ENCODE measurements at places on chromosomes 3 and 15.
A peak's percentile ranks its signal among the peaks of the same experiment; 100 is the strongest.

DNA sequence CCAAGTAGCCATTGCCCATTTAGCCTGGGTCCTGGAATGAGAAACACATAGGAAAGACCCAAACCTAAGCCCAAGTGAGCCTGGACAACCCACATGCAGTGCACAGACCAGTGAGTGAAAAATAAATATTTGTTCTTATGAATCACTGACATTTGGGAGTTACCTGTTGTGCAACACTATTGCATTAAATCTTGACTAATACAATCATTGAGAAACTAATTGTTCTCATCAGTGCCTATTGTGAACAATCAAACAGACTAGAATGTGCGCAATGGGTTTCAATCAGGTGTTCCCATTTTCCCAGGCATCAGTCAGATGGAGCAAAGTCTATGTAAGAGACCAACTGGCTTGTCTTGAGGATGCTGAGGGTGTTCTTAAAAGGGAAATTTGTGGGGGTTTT is 54.7 kb upstream of the CNOT10 start:
- peak; percentile 8 for DNase-seq

- no peak for DNase-seq
These were observed 16.9 kb downstream of the CYP11A1 start for GRCh38 chr15:74350295-74351275.

GRCh38 chr15:98942431-98942830 is 65.2 kb downstream of the PGPEP1L start:
- no peak for DNase-seq

- no peak for DNase-seq
These were observed 13.8 kb downstream of the HDAC11 start for GRCh38 chr3:13493867-13494441.

- DNase-seq, result no peak
These were observed 39.0 kb downstream of the IFT57 start for GRCh38 chr3:108183181-108183580.

DNA sequence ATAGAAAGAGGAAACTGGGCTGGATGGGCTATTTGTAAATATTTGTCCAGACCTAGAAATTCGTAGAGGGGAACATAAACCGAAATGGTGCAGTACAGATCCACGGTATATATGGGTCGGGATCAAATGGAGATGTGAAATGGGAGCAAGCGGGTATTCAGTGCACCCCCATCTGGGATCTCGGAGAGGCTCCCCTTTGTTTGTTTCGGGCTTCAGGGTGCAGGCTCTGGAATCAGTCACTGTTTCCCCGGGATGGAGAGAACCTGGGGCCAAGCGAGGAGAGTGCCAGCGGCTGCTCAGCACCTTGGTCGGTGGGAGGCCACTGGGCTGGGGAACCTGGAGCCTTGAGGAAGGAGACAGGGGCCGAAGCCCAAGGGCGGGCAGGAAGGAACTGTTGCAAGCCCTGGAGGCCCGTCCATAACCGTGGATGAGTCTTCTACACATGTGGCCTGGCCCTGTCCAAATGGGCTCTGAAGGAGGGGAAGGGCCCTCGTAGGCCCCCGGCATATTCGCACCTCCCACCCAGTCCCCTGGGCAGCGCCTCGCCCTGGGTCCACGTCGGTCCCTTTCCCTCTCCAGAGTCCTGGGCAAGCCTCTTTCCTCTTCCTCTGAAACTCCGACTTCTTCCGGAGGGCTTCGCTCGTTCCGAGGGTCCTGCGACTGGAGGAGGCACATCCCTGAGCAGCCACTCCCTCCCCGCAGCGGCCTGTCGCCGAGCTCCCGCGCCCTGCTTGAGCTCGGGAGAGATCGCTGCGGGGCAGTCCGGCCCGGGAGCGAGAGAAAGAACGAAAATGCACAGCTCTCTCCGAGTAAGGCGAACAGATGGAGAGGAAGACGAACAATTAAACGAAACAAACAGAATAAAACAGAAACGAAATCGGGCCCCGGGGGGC is 3.0 kb downstream of the ISL2 start:
- DNase-seq, result no peak

DNA sequence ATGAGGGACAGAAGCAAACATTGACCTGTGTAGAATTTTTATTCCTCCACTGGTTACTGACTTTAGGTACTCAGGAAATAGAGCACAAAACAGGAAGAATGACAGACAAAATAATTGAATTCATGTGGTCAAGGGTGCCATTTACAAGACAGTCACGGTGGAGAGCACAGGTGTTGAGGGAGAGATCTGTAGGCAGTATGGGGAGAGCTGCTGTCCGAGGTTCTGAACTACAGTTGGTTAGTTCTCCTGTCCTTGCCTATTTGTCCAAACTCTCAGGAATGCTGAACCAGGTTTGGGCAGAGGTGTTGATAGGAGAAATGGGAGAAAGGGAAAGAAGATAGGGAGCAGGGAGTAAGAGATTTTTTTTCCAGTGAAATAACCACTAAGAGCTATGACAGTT is 178.5 kb upstream of the ZBTB20 start:
- DNase-seq, result peak; percentile 32

DNA sequence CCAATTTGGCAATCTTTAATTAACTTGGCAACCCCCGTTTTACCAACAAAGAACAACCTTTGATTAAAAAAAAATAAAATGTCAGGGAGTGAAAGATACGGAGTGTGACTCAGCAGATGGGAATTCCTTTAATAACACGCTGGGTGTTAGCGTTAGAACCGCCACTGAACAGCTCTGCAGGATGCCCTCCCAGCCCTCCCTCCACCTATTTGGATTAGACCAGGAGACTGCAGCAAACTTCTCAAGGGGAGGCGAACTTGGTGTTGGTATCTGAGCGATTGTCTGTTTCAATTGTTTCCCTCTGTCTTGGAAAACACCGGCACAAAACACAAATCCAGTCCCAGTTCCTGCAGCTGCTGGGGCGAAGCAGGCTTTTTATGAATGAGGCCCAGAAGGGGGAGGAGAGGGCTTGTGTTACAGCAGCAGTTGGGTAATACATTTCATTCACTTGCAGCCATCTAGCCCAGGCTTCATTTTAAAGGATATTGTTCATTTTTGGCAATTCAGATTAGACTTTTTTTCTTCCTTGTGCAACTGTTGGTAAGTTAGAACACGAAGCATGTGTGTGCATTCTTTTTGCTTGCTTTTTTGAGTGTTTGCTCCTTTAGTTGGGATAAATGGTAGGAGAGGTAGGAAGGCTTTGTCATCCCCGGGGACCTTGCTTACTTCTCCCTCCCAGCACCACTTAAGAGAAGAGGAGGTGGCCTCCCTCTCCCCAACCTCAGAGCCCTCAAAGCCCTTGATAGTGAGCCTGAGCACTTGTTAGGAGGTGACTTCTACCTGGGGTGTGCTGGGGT is 152.3 kb downstream of the IGF1R start:
- peak; percentile 92 for DNase-seq

DNA sequence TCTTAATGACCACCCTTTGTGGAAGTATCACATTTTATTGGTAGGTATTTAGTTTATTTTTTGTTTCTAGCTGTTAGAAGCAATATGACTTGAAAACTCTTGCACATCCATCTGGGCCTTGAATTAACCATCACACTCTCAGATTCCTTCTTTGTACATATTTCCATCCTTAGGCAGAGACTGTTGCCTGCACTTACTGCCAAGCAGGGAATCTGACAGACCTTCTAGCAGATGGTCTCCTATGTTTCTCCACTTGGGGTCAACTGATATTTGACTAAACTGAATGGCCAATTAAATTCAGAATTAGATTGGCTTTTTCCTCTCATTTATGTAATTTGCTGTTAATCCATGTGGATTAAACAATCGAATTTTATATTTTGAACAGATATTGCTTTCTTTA is 324.9 kb upstream of the TGFBR2 start:
- DNase-seq, result no peak

GRCh38 chr15:57517030-57517671 is 74.6 kb upstream of the MYZAP start:
- no peak for DNase-seq

DNA sequence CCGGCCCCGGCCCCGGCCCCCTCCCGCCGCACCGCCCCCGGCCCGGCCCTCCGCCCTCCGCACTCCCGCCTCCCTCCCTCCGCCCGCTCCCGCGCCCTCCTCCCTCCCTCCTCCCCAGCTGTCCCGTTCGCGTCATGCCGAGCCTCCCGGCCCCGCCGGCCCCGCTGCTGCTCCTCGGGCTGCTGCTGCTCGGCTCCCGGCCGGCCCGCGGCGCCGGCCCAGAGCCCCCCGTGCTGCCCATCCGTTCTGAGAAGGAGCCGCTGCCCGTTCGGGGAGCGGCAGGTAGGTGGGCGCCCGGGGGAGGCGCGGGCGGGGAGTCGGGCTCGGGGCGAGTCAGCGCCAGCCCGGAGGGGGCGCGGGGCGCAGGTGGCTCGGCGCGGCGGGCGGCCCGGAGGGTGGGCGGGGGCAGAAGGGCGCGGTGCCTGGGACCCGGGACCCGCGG is 352 bp downstream of the CHRD start:
- no peak for DNase-seq

DNA sequence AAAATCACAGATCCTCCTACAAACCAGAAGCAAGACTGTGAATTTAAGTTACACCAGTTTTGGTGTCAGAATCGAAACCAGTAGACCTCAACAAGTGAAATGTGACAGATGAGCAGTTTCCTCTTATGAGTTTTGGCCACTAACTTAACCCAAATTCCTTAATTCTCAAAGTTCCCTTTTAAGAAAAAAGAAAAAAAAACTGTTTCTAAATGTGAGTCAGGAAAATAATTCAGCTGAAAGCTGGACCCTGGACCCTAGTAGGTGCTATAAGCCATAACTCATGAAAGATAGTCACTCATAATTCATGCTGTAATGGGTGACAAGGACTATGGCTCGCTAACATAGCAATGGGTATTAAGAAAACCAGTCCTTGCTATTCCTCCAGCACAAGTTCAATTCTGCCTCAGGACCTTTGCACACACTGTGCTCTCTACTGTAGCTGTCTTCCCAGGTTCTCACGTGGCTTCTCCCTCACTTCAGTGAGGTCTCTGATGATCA is 9.0 kb upstream of the THRB start:
- no peak for DNase-seq
